ENCODE measurements at places on chromosomes 7 and 10.

DNA sequence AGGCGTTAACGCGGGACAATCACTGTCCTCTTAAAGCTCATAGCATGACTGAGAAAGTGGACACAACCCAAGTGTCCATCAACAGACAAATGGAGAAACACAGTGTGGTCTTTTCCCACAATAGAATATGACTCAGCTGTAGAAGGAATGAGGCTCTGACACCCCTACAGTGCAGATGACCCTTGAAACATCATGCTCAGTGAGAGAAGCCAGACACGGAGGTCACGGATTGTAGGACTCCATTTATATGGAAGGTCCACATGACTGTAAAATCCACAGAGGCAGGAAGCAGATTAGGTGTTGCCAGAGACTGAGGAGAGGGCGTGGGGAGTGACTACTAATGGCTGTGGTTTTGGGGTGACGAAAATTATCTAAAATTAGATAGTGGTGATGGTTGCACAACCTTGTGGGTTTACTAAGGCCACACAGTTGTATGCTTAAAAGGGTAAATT, 6.1 kb upstream of the NCAPG2 start:
- no peak for DNase-seq

DNA sequence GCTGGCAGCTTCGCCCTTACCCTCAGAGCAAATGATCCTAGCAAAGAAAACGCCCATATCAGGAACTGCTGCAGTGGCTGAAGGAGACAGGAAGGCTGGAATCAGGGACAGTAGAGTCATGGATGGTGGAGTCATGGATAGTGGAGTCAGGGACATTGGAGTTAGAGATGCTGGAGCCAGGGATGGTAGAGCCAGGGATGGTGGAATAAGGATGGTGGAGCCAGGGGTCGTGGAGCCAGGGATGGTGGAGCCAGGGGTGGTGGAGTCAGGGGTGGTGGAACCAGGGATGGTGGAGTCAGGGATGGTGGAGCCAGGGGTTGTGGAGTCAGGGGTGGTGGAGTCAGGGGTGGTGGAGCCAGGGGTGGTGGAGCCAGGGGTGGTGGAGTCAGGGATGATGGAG, 31.3 kb downstream of the C10orf105 start:
- DNase-seq, result no peak

- DNase-seq, result no peak
Observed at GRCh38 chr10:8095959-8096358, 41.5 kb downstream of the GATA3 start.

DNA sequence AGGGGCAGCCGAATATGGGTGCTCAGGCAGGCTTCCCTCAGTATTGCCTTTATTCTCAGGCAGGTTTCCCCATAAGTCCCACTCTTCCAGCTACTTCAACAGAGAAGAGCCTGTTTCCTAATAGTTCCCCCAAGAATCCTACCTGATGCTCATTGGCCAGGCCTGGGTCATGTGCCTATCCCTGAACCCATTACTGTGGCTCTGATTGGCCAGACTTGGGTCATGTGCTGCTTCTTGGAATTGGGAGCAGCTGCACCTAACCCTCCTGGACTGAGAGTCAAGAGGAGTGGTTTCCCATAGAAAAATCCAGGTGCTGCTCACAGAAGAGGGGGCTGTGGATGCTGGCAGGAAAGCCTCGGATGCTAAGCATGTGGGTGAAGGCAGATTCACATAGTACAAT, 21.7 kb downstream of the OPALIN start:
- no peak for DNase-seq

GRCh38 chr10:52019656-52020055, 294.4 kb upstream of the DKK1 start:
- DNase-seq, result peak; percentile 24

DNA sequence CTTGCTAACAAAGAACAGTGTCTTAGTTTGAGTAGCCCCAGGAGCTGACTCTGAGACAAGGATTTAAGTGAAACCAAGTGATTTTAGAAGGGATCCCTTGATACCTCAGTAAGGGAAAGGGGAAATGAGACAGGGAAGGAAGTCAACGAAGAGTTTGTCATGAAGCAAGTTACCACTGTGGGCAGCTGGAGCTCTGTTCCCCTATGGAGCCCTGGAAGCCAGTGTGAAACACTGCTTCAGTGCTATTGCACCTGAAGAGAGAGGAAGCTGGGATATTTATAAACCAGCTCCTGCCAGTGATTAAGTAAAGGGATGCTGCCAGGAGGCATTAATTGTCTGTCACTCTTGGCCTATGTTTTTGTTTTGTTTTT, 58.9 kb upstream of the WAPL start:
- no peak for DNase-seq

GRCh38 chr10:34966040-34966439, 124.1 kb downstream of the CUL2 start:
- DNase-seq, result no peak

GRCh38 chr10:2913474-2913873, 153.9 kb upstream of the PFKP start:
- no peak for DNase-seq

DNA sequence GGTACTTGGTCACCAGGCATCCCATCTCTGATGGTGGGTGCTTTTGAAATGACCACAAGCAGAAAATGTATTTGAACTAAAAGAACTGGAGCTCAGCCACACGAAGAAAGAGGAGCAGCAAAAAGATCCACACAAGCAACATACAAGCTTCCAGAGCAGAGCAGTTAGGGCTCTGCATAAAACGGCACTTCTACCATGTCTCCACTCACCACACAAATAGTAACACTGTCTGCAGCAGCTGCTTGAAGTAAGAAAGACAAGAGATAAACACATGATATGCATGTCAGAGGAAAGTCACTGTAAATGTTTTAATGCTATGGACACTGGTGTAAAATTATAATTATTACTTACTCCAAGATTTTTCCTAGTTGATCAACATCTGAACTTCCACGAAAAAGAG, 32.5 kb upstream of the FAM133B start:
- DNase-seq, result no peak

- no peak for DNase-seq
Observed at GRCh38 chr10:1308962-1309616, 252.9 kb downstream of the WDR37 start.

- no peak for DNase-seq
Observed at GRCh38 chr10:34956756-34957155, 133.4 kb downstream of the CUL2 start.

GRCh38 chr10:131081376-131081775, 230.1 kb downstream of the TCERG1L start:
- no peak for DNase-seq

GRCh38 chr7:41328131-41328530, 374.8 kb downstream of the INHBA start:
- no peak for DNase-seq

- no peak for DNase-seq
Observed at GRCh38 chr10:71889388-71889987, 38.4 kb upstream of the PSAP start.

GRCh38 chr10:2081501-2081900, 344.2 kb upstream of the ADARB2 start:
- DNase-seq, result peak; percentile 39

- DNase-seq, result no peak
Observed at GRCh38 chr7:36203071-36203790, 50.2 kb downstream of the EEPD1 start.

DNA sequence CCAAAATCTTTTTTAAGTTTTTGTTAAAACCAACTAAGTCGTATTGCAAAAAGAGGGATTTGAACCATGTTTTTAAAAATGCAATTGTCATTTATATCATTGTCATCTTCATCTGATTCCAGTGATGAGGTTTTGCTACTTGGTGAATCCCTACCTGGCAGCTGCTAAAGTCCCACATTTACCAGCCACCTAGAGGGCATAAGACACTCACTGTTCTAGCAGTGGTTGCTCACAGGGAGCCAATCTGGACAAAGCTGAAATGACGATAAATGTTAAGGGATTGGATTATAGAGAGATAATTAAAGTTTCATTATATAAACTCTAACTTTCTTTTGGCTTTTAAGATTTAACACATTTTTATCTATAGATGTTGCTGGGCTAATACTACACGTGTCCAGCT, 18.7 kb downstream of the KIFBP start:
- no peak for DNase-seq

GRCh38 chr10:77770868-77771175, 133.2 kb upstream of the KCNMA1 start:
- DNase-seq, result no peak

DNA sequence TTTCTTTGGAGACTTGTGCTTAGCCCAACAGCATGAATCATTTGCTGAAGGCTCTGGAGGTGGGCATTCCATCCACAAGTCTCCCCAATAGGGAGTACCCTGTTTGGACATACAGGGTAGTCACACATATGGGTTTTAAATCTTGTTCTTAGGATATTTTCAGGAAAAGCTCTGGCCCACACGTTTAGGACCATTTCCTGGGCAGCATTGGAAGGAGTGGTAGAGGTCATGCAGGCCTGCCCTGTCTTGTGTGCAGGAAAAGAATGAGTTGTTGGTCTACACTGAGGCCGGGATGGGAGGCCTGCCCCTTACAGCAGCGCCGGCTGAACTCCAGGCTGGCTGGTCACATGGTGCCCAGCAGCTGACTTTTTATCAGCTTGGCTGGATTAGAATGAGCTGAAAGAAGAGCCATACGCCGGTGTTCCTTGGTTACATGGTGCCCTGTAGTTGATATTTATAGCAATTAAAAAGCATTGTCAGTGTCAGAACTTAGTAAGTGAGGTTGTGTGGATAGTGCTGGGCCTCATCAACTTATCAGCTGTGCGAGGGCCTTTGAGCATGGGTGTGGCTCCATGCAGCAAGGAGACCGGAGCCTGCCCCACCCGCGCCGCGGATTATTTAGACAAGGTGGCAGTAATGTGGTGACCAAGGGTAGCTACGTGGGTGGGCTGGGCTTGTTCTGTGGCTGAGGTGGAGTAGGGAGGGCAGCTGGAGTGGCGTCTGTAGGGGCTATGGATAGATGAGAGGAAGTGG, 28.6 kb downstream of the OGDH start:
- no peak for DNase-seq

GRCh38 chr7:105896407-105896911, 20.1 kb upstream of the ATXN7L1 start:
- DNase-seq, result no peak

DNA sequence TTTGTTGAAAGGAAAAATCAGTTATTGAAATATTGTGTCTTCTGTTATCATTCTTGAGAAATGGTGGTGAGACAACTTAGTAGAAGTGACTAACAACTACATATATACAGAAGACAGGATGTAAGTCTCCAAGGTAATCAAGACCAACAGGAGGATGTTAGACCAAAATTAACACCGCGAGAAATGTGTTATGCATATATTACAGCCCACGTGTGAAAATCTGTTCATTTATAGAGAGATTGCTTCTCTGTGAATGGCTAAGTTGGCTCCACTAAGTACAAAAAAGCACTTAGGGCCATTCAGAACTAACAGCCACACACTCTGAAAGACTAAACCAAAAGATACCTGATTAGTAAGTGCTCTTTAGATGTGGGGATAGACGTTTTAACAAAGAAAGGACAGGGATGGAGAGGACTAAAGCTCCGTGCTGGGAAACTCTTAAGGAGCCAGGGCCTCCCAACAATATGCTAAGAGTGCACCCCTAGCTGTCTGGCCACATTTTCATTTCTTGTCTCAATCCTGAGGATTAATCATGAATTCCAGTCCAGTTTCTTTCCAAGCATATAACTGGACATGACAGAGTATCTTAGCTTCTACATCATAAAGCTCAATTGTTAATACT, 26.5 kb downstream of the HDAC9 start:
- DNase-seq, result peak; percentile 60

DNA sequence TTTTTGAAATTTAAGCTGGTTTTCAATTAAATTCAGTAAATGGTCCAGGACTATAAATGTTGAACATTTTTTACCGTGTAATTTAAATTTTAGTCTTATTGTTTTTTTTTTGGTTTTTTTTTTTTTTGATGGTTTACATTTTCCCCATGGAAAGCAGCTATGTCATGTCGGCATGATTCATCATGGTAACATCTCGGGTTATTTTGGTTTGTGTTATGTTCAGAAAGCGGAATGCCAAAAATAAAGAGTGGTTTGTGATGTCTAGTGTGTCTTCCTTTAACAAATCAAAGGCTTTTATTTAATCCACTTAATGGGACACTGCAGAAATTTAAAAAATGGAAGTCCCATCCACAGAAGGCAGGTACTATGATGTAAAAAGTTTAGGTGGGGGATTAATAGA, 58.5 kb downstream of the TRUB1 start:
- no peak for DNase-seq

GRCh38 chr10:101880232-101880573, 36.6 kb upstream of the KCNIP2 start:
- no peak for DNase-seq

DNA sequence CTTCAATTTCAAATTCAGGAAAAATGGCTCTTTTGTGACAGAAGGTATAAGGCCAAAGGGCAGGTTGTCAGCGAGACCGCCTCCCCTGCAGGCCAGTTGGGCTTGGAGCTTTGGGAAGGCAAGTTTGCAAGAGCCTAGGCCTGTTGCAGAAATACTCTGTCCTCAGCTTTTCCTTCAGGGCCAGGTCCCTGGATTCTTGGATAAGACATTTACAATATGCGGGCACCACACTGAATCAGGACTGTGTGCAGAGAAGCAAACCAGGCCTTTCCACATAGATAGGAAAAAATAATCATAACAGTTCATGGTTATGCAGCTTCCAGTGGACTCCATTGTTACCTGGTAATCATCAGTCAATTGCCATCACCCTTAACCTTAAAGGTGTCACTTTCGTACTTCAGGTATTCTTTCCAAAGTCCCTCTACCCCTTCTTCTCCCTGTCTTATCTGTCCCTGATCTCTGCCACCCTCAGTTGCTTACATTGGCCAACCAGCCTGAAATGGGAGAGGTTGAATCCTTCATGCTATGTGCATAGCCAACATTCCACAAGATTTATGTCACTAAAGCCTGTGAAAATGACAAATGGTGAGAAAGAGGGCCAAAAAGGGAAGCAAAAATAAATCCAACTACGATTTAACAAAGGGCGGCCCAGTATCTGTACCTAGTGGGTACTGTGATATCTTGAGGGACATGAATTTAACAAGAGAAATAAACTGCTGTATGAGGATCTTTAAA, 304.5 kb upstream of the NFE2L3 start:
- no peak for DNase-seq

DNA sequence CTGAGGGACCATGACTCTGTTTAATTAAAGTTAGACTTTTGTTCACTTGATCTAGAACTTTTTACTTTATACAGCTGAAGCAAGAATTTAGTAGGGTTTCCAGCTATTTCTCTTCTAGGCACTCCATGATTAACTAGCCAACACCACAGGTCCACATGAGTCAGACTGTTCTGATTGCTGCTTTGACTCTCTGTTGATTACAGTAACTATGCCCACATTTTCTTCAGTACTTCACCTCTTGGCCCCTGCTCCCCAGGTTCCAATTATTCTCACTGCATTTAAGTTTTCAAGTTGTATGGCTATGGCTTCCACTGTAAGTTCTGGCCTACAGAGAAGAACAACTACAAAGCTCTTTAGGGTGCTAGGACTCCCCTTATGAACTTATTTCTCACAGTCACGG, 737.2 kb upstream of the IGFBP3 start:
- no peak for DNase-seq
